ENCODE measurements at places on chromosomes 2 and 18. TPM values are rescaled to one million over a fixed set of nuclear protein-coding genes. Genes with fewer than 3 reads are reported as not detected.
A peak's percentile ranks its signal among the peaks of the same experiment; 100 is the strongest.

G6PC2 gene
- not detected for polyA plus RNA-seq

PLA2R1 gene
- polyA plus RNA-seq: not detected

BCL11A gene
- 20.7 TPM for polyA plus RNA-seq

CCBE1 gene
- 3.7 TPM for polyA plus RNA-seq

NPAS2 gene
- polyA plus RNA-seq: 0.55 TPM

RPRM gene
- polyA plus RNA-seq: 0.75 TPM

NEB gene
- 0.40 TPM for polyA plus RNA-seq

DNA sequence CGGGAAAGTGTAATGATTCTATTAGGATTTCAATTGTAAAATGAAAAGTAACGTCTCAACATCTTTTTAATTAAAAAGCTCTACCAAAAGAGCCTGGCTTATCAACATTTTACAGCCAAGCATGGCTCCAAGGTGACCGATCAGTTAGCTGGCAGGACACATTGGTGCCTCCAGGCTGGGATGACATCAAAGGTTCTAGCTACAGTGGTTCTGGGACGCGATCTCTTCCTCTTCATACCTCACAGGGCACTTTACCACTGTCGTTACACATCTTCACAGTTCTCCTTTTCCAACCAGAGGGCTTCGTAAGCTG lies 693 bp downstream of the ORC2 start:
- no peak for DNase-seq
- peaks cover 11% of the 10 kb centered on the region for H3K4me1 ChIP-seq
- peak overlapping the region; percentile 73 for H3K4me3 ChIP-seq
- H3K36me3 ChIP-seq: no peaks in the 10 kb centered on the region

DNA sequence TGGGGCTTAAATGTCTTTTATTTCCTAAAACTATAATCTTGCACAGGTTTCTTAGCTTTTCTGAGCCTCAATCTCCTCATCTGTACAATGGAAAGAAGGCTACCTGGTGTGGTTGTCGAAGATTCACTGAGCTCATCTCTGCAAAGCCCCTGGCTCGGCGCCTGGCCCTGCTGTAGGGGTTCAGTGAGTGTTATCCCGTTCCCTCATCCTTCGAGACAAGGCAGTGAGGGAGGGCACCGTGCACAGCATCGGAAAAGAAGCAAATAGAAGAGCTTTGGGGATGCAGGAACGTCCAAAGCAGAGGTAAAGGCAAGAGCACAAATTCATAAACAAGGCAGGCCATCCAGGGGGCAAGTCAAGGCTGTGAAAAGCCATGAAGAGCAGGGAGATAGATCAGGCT lies 41.2 kb upstream of the ATG16L1 start:
- H3K4me1 ChIP-seq: peaks cover 32% of the 10 kb centered on the region
- DNase-seq: no peak
- H3K27me3 ChIP-seq: no peaks in the 10 kb centered on the region
- no peaks in the 10 kb centered on the region for H3K36me3 ChIP-seq

DNA sequence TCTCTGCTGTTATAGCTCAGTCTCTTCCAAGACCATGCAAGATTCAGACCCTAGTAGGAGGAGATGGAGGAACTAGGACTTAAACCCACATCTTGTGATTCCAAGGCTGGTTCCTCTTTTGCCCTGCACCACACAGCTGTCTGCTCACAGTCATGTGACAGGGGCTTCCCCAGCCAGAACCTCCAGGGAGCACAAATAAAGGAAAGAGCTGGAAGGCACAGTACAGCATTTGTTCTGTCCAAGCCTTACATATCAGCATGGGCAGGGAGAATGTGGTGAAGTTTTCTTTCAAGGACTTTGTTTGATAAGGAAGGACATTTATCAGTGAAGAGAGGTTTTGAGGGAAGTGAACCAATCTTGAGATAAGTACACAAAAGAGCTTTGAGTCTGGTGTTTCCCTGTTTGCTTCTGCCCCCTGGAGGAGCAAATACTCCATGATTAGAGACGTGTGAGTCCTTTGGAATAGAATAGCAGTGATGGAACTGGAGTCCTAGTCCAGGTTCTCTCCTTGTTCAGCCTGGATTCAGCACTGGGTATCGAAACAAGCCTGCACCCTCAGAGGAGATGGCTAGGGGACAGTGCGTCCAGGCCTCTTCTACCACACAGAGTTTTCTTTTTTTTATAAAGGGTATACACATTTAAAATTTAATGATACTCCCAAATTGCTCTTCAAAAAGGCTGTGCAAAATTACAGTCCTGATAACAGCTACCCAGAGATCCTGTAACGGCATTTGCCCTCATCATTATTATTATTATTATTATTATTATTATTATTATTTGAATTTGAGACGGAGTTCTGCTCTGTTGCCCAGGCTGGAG lies 24.6 kb upstream of the CASP10 start:
- DNase-seq: peak; percentile 92
- peaks cover 7% of the 10 kb centered on the region for H3K4me1 ChIP-seq
- no peaks in the 10 kb centered on the region for H3K36me3 ChIP-seq
- peak overlapping the region; percentile 86 for H3K27ac ChIP-seq

GRCh38 chr18:13163167-13163927 lies 55.2 kb upstream of the LDLRAD4 start:
- no peaks in the 10 kb centered on the region for H3K4me1 ChIP-seq
- no peak overlapping the region for H3K27ac ChIP-seq
- H3K36me3 ChIP-seq: no peaks in the 10 kb centered on the region
- no peaks in the 10 kb centered on the region for H3K27me3 ChIP-seq

DNA sequence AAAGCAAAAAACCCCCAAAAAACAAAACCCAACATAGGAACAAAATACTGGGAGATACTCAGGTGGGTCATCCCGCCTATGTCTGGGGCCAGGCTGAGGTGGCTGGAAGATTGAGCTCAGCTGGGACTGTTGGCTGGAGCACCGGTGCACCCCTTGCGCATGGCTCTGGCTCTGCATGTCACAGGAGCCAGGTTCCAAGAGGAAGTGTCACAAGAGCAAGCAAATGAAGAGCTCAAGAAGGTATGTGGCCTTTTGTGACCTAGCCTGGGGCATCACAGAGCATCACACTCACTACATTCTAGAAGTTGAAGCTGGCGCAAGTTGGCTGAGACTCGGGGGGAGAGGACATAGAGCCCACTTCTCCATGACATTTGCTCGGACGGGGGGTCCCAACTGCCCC lies 40.6 kb downstream of the PDCL3 start:
- no peaks in the 10 kb centered on the region for H3K4me1 ChIP-seq
- no peak overlapping the region for H3K4me3 ChIP-seq
- no peaks in the 10 kb centered on the region for H3K27me3 ChIP-seq
- no peak for DNase-seq
- H3K27ac ChIP-seq: no peak overlapping the region

DNA sequence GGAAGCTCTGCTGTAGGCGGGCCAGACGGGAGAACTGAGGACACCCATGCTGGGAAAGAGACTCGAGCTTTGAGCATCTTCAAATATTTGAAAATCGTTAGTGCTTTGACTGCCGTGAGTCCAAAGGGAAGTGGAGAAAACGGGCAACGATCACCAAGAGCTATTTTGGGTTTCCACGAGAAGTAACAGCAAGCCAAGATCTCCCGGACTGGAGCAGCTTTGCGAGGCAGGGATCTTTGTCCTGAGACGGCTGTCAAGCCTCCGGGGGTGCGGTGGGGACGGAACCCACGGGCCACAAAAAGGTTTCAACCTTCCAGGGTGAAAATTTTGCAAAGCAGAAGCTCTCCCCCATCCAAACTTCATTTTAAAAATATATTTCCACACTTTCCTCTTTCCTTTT lies 195.8 kb downstream of the NDUFA10 start:
- H3K4me3 ChIP-seq: no peak overlapping the region
- DNase-seq: no peak
- H3K36me3 ChIP-seq: no peaks in the 10 kb centered on the region

- no peak for DNase-seq
- no peaks in the 10 kb centered on the region for H3K27me3 ChIP-seq
- H3K4me3 ChIP-seq: no peak overlapping the region
- no peak overlapping the region for H3K27ac ChIP-seq
- H3K4me1 ChIP-seq: no peaks in the 10 kb centered on the region
Measured at GRCh38 chr18:4801151-4801550, 346.0 kb upstream of the DLGAP1 start.

DNA sequence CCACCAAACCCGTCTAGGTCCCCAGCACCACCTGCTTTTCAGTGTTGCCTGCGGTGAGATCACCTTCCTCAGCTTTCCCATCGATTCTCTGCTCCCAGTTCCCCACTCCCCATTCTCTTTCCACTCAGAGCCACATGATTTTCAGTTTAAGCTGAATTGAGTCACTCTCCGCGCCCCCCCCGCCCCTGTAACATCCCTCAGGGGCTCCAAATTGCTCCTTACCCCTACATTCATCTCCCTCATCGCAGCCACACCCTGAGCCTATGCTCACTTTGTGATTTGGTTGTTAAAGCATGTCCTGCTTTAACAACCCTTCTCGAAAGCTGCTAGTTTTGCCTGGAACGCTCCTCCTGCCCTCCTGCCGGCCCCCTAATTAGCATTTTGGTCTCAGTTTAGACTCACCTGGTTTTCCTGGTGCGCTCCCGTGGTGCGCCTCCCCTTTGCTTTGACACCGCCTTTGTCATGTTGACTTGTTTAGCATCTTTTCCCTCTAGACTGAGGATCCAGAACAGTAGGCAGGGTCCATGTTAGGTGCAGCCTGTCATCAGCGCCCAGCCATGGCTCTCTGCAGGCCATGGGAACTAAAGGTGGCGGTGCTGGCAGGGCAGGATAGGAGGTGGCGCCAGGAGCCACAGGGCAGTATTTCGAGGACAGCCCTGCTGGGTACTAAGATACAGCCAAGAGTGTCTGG lies 60.8 kb downstream of the ST3GAL5 start:
- no peaks in the 10 kb centered on the region for H3K27me3 ChIP-seq
- no peak overlapping the region for H3K27ac ChIP-seq
- DNase-seq: no peak
- H3K36me3 ChIP-seq: no peaks in the 10 kb centered on the region
- no peaks in the 10 kb centered on the region for H3K4me1 ChIP-seq
- no peak overlapping the region for H3K4me3 ChIP-seq

DNA sequence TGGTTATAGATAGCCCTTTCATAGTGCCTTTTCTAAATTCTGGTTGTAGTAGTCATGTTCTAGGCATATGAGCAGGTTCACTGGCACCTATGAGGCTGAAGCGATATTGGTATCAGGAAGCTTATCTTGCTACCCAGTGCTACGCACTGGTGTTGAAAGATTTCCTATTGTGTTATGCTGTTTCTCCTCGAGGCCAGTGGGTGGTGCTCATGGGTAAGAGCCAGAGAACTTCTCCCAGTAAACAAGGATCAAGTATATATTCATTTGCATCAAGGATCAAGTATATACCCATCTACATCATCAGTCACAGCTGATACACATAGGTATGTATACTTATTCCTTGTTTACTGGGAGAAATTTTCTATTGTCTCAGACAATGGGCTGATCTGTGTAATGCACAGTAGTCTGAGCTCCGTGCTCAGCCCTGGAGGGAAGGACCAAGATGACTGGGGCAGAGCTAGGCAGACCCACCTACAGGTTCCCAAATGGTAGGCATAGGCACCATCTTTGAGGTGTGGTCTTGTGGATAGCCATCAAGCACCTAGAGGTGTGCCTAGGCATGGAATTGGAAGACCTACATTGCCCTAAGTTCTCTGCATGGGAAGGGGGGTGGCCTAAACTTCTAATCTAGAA lies 101.2 kb upstream of the GALNT13 start:
- H3K4me3 ChIP-seq: no peak overlapping the region
- no peaks in the 10 kb centered on the region for H3K36me3 ChIP-seq
- H3K27me3 ChIP-seq: no peaks in the 10 kb centered on the region

- H3K27ac ChIP-seq: peak overlapping the region; percentile 94
- peak; percentile 35 for DNase-seq
- H3K4me3 ChIP-seq: no peak overlapping the region
- H3K27me3 ChIP-seq: no peaks in the 10 kb centered on the region
- no peaks in the 10 kb centered on the region for H3K36me3 ChIP-seq
- peaks cover 51% of the 10 kb centered on the region for H3K4me1 ChIP-seq
Measured at GRCh38 chr2:158993721-158994587, 25.5 kb downstream of the TANC1 start.

DNA sequence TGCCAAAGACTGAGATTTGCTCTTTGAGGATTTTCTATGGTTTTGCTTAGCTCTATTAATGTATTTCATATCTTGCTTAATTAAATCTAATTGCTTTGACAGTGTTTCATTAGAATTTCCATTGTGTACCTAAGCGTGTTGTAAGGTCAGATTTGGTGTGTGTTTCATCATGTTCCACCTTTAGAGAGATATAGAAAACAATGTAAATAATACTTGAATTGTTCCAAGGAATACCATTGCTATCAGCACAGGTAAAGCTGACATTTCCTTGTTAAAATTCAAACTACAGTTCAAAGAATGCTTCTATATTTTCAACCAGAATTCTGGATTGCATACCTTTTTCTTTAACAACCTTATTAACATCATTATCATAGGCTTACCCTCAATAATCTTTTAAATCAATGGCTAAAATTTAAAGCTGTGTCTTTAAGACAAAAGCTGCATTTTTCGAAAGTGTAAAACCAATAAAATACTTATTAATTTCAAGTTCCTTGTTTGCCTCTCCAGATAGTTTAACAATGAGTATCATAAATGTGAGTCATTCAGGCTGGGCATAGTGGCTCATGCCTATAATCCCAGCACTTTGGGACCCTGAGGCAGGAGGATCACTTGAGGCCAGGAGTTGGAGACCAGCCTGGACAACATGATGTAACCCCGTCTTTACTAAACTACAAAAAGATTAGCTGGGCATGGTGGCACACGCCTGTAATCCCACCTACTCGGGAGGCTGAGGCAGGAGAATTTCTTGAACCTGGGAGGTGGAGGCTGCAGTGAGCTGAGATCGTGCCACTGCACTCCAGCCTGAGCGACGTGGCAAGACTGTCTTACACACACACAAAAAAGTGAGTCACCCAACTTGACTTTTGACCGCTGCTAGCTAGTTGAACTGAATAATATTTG lies 188.0 kb upstream of the PKDCC start:
- no peaks in the 10 kb centered on the region for H3K4me1 ChIP-seq
- DNase-seq: no peak
- no peak overlapping the region for H3K27ac ChIP-seq
- no peaks in the 10 kb centered on the region for H3K27me3 ChIP-seq
- H3K4me3 ChIP-seq: no peak overlapping the region

DNA sequence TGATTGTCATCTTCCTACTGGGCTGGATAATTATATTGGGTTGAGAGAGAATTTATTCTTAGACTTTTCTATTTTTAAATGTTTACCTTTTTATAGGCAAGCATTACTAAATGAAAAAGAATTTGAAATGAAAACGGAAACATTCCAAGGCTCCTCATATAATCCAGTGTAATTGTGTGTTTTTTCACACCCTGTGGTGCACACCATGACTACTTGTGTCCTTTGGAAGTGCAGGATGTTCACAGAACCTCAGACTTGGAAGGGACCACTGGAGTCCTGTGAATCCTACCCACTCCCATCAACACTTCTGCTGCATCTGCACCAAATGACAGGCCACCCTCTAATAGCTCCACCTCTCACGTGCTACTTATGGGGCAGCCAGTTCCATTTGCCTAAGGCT lies 48.0 kb downstream of the NAT8 start:
- H3K36me3 ChIP-seq: no peaks in the 10 kb centered on the region
- DNase-seq: no peak
- H3K27ac ChIP-seq: no peak overlapping the region
- no peaks in the 10 kb centered on the region for H3K27me3 ChIP-seq

GRCh38 chr2:120612931-120613330 lies 122.7 kb upstream of the GLI2 start:
- H3K27ac ChIP-seq: no peak overlapping the region
- no peaks in the 10 kb centered on the region for H3K4me1 ChIP-seq
- no peak for DNase-seq
- H3K27me3 ChIP-seq: peaks cover 79% of the 10 kb centered on the region
- H3K36me3 ChIP-seq: no peaks in the 10 kb centered on the region

- peak; percentile 34 for DNase-seq
- no peak overlapping the region for H3K4me3 ChIP-seq
- H3K27me3 ChIP-seq: peaks cover 8% of the 10 kb centered on the region
- H3K36me3 ChIP-seq: no peaks in the 10 kb centered on the region
- H3K4me1 ChIP-seq: no peaks in the 10 kb centered on the region
- no peak overlapping the region for H3K27ac ChIP-seq
Measured at GRCh38 chr2:23312996-23313606, 71.9 kb upstream of the KLHL29 start.
